Posterior cingulate gyrus (tissue), 11 donors: ENCODE measurements at places on chromosomes 4 and X.

- DNase-seq, result peak; percentile 47
These were observed 3.1 kb downstream of the PDGFC start for GRCh38 chr4:156968479-156968984.

GRCh38 chr4:118282692-118283091 is 70.1 kb downstream of the PRSS12 start:
- DNase-seq, result no peak

GRCh38 chr4:119693126-119693525 is 64.5 kb upstream of the PDE5A start:
- DNase-seq, result no peak

DNA sequence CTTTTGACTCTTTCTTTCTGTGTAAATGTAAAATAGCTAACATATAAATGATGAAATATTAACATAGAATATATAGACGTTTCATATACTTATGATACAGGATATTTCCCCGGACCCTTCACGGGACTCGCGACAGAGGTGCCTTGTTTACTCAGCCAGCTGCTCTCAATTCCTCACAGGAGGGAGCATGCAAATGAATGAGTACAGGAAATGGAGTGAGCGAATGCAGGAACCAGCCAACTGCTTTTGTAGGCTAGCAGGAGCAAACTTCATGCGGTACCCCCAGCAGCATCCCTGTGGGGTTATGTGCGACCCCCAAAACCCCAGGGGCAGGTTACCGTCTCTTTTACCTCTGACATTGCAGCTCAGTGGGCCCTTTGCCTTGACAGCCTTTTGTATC is 110.3 kb upstream of the PDHA2 start:
- DNase-seq, result no peak

- peak; percentile 74 for DNase-seq
These were observed 437 bp downstream of the MPC1L start for GRCh38 chrX:40623665-40624064.

DNA sequence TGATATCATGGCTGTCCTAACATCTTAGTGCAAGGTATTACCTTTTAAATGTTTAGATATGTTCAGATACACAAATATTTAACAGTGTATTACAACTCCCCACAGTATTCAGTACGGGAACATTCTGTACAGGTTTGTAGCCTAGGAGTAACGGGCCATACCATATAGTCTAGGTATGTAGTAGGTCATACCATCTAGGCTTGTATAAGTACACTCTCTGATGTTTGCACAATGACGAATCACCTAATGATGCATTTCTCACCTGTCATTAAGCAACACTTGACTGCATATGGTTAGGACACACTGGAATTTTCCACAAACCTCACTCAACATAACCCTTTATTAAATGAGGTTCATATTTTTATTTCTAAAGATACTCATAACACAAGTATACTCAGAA is 67.7 kb downstream of the THOC2 start:
- DNase-seq, result no peak

GRCh38 chr4:55012363-55013230 is 112.8 kb downstream of the KDR start:
- no peak for DNase-seq

GRCh38 chrX:50871922-50872453 is 38.5 kb upstream of the BMP15 start:
- DNase-seq, result no peak

DNA sequence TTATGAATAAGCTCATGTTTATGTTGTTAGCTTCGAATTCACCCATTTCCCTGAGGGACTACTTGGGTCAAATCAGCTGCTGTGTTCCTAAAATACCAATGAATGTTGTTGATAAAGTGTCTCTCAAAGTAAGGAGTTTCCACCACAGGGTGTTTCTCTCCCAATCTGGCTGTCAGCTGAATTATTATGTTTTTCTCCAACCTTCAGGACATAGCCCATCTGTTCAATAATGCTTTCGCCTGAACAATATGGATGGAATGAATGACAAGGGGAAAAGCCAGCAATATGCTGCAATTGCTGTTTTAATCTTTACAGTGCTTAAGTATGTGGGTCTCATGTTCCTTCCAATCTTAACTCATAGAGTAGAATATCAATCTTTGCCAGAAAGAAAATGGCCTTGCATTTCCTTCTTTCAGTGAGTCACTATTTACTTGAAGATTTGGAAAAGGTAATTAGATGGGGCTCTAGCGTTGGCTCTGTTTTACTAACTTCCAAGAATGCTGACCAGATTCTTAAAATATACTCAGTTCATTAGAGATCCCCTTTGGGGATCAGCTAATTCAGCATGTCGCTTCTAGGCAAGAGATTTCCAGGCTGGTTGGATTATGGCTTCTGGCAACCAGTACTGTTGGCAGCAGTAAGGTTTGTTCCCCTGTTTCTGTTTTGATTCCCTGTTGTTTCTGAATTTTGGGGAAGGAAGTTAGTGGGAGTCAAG is 410.5 kb downstream of the PPP3CA start:
- no peak for DNase-seq

- DNase-seq, result no peak
These were observed 53.9 kb downstream of the PAPSS1 start for GRCh38 chr4:107666134-107666533.

DNA sequence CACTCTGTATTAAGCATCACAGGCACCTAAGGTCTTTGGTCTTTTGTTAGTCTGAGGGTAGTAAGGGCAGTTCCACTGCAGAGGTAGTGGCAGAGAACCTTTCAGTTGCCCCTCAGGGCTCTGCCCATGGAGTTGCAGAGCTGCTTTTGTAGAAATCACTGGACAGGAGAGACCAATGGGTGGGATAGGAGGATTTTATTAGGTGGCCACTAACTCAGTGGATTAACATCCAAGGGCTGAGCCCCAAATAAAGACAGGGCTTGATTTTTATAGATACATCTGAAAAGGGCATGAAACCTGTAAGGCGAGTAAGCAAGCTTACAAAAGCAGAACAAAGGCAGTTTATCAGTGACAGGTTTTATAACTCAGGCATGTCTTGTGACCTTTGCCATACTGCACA is 1035.4 kb downstream of the SH3BGRL start:
- no peak for DNase-seq

DNA sequence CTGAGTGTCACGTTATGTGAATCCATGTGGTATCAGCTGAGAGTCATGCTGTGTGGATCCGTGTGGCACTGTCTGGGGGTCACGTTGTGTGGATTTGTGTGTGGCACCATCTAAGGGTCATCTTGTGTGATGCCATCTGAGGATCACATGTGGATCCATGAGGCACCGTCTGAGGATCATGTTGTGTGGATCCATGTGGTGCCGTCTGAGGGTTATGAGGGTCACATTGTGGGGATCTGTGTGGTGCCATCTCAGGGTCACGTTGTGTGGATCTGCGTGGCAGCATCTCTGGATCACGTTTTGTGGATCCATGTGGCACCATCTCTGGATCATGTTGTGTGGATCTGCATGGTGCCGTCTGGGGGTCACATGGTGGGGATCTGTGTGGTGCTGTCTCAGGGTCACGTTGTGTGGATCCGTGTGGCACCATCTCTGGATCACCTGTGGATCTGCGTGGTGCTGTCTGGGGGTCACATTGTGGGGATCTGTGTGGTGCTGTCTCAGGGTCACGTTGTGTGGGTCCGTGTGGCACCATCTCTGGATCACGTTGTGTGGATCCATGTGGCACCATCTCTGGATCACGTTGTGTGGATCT is 6.9 kb downstream of the PDE6B start:
- DNase-seq, result no peak

GRCh38 chr4:3225936-3226335 is 23.0 kb upstream of the MSANTD1 start:
- no peak for DNase-seq

- DNase-seq, result no peak
These were observed 34.6 kb downstream of the ATXN3L start for GRCh38 chrX:13285229-13285628.

GRCh38 chr4:2860391-2861348 is 17.0 kb downstream of the ADD1 start:
- no peak for DNase-seq

DNA sequence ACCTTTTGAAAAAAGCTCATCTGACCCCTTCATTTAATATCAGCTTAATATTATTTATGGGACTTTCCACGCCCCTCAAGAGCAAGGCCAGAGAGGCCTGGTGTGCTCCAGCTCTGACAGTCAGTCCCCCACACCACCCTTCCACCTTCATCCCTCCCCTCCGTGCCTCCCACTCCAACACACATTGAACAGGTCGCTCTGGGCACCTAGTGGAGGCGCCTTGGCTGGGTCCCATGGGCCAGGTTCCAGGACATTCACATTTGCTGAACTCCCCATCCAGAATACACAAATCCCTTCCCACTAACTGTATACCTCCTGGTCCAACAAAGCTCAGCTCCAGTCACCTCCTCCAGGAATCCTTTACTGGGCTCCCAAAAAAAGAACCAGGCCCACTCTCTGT is 137.5 kb downstream of the BCOR start:
- DNase-seq, result no peak

DNA sequence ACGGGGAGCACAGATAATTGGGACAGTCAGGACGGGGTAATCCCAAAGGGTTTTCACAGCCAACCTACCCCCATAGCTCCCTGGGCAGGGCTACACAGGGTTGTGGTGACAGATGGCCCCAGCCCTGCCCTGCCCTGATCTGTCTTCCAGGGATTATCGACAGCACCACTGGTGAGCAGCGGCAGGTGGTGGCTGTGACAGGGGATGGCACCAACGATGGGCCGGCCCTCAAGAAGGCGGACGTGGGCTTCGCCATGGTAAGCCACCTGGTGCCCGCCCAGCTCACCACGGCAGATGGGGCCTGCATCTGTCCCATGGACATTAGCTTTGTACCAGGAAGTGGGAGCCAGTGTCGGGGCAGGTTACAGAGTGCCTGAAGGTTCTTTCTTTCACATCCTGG is 39.3 kb downstream of the ATP2B3 start:
- DNase-seq, result no peak

DNA sequence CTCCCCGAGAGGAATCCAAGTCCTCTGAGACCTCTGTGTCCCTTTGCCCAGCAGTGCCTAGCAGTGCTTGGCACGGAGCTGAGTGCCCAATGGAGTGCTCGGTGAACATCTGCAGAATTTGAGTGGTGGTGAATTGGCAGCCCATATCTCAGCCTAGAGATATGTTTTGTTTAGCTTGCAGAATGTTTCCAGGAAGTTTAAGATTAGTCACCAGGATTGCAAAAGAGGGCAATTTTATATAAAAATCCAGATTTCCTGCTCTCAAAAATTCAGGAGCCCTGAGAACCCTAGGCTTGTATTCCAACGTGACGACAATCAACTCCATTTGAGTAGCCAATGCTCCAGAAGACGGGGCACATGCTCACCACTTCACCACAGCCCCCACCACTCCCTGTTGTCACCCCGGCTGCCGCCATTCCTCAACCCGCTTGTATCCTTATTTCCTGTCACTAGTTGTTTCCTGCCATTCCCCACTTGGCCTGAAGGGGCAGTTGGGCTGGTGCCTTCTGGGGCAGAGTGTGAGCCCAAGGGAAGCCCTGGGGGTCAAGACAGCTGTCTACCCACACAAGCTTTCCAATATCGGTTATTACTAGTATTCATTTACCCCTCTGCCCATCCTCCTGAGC is 116.9 kb downstream of the EFNB1 start:
- DNase-seq, result no peak

DNA sequence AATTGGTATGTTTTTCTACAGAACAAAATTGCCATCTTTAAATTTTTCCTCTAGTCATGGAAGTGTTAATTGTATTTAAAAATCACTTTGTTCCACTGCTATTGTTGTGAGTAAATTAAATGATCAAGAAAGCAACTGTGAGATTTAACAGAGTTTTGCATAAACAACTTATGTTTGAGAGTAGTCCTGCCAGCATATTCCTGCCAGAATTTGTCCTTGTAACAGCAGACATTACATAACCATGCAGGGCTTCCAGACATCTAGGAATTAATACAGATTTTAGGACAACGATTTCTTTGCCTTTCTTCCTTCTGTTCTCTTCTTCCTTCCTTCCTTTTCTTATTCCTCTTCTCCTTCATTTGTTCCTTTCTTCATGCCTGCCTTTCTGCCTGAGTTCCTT is 125.5 kb downstream of the HTR2C start:
- no peak for DNase-seq

- DNase-seq, result no peak
These were observed 842.1 kb upstream of the INTU start for GRCh38 chr4:126790633-126791032.

DNA sequence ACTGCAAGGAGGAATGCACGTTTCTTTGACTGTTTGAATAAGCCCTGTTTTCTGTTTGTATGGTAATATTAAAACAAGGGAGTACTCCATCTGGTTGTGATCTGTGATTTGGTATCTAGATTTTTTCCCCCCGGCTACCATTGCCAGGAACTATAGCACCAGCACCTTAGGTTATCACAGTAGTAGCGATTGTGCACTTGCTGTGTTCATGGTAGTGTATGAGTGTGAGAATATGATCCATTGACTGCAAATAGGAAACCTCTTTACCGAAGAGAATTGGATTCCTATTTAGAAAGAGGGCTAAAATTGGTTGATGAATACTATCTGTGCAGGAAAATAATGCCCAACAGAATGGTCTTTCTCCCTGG is 69.9 kb downstream of the LARP7 start:
- no peak for DNase-seq

GRCh38 chr4:151798678-151799416 is 38.0 kb upstream of the GATB start:
- DNase-seq, result no peak

GRCh38 chr4:15657366-15657765 is 2.2 kb upstream of the FBXL5 start:
- DNase-seq, result no peak

DNA sequence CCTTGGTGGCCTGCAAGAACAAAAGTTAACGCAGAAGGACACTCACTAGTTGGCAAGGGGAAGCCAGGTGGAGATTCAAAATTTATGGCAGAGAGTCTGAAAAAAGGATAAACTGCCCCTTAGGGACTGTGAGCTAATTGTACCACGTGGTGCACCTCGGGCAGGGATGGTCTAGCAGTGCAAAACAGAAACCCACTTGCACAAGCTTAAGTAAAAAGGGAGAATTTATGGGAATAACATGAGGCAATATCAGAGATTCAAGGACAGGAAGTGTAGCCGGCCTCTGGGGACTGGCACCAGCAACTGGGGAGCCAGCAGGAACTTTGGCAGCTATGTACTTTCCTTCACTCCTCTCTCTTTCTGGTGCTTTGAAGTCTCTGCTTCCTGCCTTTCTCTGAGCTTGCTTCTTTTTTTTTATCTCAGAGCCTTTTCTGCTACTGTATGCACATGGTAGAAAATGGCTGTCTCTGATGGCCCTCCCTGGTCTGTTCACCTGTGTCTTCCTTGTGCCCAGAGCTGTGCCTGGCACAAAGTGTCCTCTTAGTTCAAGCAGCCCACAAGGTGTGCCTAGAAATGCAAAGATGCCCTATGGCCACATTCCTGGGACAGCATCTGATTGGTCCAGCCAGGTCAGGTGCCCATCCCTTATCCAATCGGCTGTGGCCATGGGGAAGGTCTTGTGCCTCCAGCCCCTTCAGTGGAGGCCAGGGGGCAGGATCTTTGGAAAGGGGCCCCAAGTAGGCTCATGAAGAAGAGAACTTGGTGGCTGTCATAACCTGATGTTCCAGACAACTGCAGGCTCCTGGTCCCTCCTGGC is 114.8 kb upstream of the ATP6AP2 start:
- DNase-seq, result no peak

DNA sequence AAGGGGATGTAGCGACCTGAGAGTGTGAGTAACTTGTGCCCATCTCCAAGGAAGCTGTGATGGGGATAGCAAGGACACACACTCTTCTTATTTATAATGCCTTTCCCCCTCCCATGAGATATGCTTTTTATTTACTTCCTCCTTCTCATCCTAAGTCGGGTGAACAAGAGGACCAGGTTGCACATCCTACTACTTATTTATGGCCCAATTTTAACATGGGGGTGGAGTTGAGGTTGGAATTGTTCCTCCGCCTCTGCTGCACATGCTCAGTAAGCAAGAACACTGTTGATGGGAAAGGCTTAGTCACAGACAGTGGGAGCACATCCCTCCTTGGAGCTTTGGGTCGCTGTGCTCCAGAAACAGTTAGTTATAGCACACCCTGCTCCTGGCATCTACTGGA is 15.2 kb upstream of the TLR8 start:
- no peak for DNase-seq
